ENCODE measurements at places on chromosomes 5 and 9.

- DNase-seq: no peak
Measured at GRCh38 chr5:109448838-109449237, 39.1 kb upstream of the PJA2 start.

GRCh38 chr5:71934322-71934721 lies 173.0 kb upstream of the MAP1B start:
- no peak for DNase-seq

DNA sequence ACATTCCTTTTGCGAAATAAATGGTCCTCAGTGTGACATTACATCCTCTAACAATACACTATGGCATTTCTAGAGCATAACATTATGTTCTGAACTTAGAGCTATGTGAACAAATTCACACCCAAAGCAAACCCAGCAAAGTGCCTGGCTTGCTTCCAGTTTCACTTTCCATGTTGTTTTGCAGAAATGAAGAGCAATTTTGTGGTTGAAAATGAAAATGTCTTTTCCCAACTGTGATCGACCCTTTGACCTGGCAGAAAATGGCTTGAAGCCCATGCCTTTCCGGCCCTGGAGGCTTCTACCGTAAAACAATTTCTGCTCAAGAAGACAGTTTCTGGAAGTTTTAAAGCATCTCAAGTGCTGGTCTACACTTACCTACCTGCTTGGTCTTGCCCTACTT lies 344.7 kb upstream of the RGMB start:
- DNase-seq: no peak

DNA sequence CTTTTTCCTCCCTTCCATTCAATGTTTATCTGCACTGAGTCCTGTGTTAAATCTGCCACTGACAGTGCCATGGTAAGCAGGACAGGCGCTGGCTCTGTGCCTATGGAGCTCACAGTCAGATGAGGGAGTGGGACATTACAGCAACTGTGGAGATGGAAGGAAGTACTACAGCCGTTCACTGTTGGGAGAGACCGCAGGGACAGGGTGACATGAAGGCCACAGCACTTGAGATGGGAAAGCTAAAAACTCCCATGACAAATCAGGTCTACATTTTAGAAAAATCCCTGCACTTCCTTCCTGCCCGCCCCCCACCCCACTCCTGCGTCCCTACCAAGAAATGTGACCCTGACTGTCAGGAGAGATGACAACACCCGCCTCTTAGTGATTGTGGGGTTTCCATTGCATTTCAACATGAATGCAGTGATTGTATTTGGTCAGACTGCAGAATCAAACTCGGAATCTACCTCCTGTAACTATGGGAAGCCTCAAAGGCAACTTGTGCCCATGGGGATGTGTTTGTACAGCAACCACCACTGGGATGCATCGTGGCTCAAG lies 56.4 kb downstream of the GTF3C4 start:
- DNase-seq: no peak

- DNase-seq: no peak
Measured at GRCh38 chr9:114574438-114574837, 13.1 kb upstream of the ATP6V1G1 start.

- no peak for DNase-seq
Measured at GRCh38 chr5:22070186-22070728, 782.9 kb downstream of the CDH12 start.

- DNase-seq: no peak
Measured at GRCh38 chr5:40486437-40487275, 193.1 kb upstream of the PTGER4 start.

DNA sequence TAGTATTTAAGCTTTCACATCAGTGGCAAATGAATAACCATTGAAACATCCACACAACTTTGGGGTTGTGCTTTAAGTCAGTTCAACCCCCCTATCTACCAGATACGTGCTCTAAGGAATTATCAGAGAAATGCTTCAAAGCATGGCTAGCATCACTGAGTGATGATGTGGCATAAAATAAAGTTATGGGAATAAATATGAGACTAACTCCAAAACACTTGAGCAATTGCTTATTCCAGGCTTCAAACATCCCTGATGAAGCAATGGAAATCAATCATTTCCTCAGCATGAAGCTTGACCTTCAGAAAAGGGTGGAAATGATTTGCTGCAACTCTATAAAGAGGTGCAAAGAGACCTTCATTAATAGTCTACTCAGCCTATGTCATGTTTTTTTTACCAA lies 292.0 kb upstream of the SMC2 start:
- DNase-seq: no peak

DNA sequence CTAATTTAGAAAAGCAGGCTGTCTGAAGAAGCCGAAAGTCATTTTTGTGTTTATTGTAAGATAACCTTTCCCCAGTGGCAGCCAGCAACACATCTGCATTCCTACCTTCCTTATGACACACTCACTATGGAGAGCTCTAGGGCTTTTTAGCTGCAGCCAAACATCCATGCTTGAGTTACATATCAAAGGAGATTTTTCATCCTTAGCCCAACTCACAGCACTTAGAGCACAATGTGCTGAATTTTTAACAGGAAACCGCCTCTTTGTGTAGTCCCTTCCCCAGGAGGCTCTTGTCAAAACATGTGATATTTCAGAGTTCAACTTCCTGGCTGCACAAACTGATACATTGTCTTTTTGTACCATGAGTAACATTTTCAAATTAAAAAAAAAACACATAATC lies 379.2 kb downstream of the CTNND2 start:
- DNase-seq: no peak

DNA sequence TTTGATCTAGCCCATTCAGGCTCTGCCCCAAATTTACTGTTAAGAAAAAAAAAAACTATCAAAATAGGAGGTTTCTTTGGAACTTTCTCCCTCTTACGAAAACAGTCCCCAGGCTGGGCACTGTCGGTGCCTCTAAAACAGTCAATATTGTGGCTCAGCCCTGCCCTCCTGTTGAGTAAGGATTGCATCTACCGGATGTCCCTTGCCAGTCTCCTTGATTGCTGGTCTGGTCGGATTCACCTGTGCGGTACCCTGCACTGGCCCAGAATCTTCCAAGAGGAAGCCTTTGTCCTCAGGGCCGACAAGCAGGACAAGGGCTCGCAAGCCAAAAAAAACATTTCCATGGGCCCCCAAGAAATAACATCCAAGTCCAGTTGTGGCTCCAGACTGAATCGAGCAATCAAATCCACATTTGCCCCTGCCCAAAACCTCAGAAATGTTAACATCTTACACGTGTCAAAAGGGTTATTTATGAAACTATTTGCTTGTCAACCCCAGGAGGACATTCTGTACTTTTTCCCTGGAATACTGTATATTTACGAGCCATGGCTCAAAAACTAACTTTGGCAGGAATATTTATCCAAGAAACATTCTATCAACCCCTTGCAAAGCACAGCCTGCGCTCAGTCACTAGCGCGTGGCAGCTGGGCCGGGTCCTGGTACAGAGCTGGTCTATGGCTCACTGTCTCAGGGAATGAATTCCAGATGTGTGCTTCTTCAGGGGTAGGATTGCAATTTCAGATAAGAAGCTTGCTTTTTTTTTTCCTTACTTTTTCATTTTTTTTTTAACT lies 129.2 kb upstream of the ADRA1B start:
- DNase-seq: no peak

DNA sequence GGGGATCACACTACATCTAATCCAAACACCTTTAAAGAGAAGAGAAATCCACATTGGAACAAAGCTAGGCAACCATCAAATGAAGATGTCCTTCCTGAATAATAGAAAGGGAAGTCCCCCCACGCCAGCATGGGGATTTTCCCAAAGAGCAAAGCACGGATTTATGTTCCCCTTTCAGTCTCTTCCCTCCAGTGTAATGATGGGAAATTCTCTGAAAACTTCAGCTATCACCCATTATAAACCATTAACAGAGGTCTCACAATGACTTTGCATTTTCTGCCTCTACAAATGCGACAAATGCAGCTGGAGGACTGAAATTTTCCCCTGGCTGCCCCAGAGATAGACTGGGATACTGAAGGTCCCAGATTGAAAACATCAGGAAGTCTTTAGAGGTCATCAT lies 368.7 kb downstream of the EFNA5 start:
- DNase-seq: no peak

GRCh38 chr9:71515107-71515506 lies 253.2 kb downstream of the CEMIP2 start:
- DNase-seq: no peak
